ENCODE measurements at places on chromosomes 2 and 18.

DNA sequence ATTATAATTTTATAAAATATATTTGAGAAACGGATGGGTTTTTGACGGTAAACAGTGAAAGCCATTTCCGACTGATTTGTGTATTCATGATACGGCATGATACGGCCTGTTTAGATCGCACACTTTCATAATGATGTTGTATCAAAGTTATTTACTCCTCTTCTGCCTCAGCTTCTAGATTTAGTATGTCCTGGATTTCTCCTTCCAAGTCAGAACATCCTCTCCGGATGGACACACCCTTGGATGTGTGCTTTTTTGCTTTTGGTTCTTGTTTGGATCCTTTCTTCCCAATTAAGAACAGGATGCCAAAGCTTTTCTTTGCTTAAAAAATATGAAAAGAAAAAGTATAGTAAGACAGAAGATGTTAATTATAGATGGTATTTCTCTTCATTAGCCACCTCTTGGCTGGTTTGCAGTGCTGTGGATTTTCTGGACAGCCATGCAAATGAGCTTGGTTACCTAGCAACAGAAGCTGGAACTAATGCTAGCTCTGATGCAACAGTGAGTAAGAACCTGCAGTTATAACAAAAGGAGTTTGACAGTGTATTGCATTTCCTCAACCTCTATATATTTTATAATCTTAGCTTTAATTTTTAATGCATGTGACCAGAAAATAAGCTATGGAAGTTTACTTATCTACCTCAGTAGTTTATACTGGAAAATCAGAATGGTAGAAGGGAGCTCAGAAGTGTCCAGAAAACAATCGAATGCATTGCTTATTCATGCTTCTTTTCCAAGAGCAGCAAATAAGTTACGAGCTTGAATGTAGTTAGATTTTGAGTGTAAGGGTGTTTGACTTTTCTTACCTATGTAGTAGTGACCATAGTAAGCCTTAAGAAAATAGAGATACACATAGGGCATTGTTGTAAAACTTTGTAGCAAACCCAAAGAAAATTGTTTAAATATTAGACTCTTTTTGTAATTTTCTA, 27.9 kb downstream of the RMND5A start:
- peak; percentile 65 for DNase-seq

- no peak for DNase-seq
Measured at GRCh38 chr18:67651438-67651837, 134.9 kb upstream of the DSEL start.

DNA sequence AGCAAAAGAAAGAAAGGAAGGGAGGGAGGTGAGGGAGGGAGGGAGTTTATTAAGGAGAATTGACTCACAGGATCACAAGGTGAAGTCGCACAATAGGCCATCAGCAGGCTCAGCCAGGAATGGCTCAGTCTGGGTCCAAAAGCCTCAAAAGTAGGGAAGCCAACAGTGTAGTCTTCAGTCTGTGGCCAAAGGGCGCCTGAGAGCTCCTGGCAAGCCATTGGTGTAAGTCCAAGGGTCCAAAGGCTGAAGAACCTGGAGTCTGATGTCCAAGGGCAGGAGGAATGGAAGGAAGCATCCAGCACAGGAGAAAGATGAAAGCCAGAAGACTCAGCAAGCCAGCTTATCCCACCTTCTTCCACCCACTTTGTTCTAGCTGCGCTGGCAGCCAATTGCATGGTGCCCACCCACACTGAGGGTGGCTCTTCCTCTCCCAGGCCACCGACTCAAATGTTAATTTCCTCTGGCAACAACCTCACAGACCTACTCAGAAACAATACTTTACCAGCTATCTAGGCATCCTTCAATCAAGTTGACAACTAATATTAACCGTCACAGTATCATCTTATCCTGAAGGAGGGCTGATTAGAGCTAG, 5.8 kb upstream of the ACAA2 start:
- DNase-seq: no peak

DNA sequence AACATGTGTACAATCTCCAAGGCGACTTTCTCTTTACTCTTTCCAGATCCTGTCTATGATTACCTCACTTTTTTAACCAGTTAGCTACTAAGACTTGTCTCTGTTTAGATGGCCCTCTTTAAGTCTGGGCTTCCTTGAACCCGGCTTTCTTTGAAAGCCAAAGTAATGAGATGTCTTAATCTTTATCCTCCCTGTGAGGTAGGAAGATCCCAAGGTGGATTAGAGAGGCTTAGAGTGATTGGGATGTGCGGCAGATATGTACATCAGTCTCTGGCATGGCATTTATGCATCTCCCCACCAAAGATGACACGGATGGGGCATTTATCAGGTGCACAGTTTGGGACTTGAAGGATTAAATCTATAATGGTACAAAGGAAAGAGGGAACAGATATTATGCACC, 186.3 kb downstream of the FSHR start:
- no peak for DNase-seq

- no peak for DNase-seq
Measured at GRCh38 chr2:29347774-29348461, 232.7 kb downstream of the CLIP4 start.

DNA sequence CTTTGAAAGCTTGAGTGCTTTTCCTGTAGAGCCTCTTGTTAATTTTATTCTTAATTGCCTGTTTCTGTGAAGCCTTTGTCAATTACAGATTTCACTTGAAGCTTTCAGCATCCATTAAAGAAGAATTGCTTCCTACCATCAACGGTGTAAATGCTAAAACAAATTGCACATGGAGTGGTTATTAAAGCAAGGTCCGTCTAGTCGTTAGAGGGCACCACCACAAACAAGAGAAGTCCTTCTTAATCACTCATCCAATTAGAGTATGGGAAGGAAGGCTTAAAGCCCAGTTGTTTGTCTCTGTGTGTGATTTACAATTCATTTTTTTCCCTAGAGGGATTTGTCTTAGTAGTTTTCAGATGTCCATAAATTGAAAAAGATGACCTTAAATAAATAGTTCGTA, 1.6 kb downstream of the KCNJ3 start:
- DNase-seq: no peak

DNA sequence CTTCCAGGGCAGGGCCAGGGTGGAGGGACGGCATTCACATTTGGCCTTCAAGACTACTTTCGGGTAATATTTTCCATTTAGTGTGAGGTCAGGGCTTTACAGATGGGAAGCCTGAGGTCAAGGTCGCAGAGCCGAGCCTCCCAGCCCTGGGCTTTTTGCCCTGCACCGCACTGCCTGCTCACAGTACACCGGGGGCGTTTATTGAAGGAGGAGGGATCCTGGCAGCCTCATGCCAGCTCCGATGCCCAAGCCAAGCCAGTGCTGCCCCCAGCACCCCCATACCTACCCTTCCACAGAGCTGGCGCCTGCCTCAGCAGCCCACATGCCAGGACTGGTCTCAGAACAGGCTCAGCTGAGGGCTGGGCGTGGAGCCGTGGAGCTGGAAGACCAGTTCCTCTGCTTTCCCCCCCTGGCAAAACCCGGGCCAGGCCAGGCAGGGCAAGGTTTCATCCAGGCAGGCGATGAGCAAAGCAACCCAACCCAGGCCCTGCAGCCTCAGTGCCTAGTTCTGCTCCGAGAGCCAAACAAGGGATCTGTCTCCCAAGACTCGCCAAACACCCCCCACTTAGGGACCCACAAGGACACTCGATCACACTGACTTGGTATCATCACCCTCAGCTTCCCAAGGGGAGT, 11.9 kb downstream of the SDC1 start:
- DNase-seq: no peak

Measured in hematopoietic multipotent progenitor cell treated with erythropoietin and hydrocortisone succinate and interleukin-3 and kit ligand, for 15 days (in vitro differentiated cells).